ENCODE measurements at places on chromosomes 6 and 20.

DNA sequence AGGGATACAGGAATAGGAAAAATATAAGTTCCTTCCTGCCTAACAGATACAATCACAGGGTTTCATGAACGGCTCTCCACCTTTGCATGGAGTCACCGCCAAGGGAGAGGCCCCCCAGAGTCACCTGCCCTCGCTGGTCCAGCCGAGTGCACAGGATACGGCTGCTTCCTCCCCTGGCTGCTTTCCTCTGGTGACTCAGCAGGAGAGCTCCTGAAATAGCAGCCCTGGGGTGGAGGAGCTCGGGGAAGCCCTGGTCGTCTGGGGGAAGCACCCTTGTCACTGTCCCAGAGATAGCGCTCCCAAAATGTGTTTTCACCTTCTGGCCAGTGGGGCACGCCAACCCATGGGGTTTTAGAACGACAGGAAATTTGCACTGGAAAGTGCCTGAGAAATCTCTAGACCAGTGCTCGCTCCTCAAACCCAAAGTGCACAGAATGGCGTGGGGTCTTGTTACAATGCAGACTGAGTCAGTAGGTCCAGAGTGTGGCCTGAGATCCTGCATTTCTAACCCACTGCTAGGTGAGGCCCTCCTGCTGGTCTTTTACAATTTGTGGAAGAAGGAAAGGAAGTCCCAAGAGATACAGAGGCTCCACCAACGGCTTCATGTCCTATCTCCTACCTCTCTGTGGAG lies 35.9 kb upstream of the FAM50B start:
- DNase-seq, result no peak

- no peak for DNase-seq
Observed at GRCh38 chr6:73264446-73264845, 1.4 kb upstream of the KHDC1 start.

DNA sequence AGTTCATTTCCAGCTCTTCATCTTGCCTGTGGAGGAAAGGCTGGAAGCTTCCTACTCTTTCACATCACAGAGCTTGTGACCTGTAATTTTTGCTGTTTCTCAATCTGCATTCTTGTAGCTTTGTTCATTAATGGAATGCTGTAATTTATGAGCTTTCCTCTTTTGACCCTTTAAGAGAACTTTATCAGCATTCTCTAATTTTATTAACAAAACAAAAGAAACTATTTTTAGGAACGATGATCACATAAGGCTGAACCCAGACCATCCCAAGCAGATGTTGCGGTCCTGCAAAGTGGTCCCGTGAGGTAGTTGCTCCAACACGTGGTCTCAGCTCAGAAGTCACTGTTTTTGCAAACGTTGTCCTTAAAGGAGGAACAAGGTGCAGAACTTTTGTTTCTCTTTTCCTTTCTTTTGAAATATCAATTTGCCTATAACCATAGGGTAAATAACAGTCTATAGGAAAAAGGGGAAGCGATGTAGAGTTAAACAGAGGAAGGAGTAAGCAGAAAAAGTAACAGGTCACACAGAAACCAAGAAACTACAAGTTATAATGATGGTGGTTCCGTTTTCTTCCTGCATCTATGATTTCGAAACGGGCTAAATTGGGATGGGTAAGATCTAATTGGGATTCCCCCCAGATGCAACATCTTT lies 121.3 kb upstream of the PHACTR1 start:
- no peak for DNase-seq

GRCh38 chr20:58908221-58908620 lies 55.7 kb downstream of the GNAS start:
- no peak for DNase-seq

GRCh38 chr6:137522198-137522798 lies 28.1 kb upstream of the OLIG3 start:
- DNase-seq, result no peak

All from stimulated activated CD4-positive, alpha-beta T cell treated with anti-CD3 and anti-CD28 coated beads, Interleukin-4, amount 100 ng/mL, for 1 hour (primary cell).